ENCODE measurements at places on chromosomes 7 and 10.

GRCh38 chr10:43204042-43204942 lies 62.6 kb downstream of the RASGEF1A start:
- DNase-seq, result no peak

DNA sequence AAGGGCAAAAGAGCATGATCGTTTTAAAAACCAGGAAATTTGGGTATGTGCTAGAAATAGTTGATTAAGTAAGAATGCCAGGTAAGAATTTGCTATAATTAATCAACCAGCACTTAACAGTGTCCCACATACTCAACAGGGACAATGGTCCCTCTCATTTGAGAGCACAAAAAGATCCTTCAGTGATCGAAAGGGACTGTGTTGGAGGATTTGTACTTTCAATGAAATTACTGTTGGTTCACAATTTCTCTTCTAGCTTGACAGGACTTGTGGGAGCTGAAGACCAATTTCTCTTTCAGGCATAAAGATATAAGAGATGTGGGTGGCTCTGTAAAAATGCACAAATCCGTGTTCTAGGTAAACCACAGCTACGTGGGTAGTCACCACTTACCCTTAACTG lies 12.5 kb upstream of the PLEKHS1 start:
- DNase-seq, result no peak

GRCh38 chr7:94433224-94433623 lies 38.5 kb downstream of the COL1A2 start:
- DNase-seq, result no peak

GRCh38 chr10:60073397-60073780 lies 167.0 kb upstream of the CCDC6 start:
- no peak for DNase-seq

GRCh38 chr10:129938460-129938859 lies 25.6 kb downstream of the EBF3 start:
- DNase-seq, result no peak
